Stimulated activated CD4-positive, alpha-beta T cell treated with anti-CD3 and anti-CD28 coated beads, TNF-alpha, amount 100 ng/mL, for 24 hours (primary cell): ENCODE measurements at places on chromosomes 6 and 20.

DNA sequence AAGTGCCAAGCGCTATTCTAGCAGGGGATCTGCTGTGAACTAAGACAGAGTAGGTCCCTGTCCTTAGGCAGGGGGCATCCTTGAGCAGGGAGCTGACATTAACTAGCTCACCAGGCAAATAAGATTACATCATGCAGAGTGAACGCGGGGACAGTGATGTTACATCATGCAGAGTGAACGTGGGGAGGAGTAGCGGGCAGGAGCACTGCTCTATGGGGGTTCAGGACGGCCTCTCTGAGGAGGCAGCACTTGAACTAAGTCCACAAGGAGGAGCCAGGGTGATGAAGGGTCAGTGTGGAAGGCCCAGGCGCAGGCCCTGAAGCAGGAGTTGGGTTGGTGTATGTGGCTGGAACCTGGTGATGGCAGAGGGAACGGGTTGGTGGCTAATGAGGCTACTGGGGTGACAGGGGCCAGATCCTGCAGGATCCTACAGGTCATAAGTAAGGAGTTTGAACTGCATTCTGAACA lies 38.7 kb downstream of the KAT14 start:
- DNase-seq: no peak

DNA sequence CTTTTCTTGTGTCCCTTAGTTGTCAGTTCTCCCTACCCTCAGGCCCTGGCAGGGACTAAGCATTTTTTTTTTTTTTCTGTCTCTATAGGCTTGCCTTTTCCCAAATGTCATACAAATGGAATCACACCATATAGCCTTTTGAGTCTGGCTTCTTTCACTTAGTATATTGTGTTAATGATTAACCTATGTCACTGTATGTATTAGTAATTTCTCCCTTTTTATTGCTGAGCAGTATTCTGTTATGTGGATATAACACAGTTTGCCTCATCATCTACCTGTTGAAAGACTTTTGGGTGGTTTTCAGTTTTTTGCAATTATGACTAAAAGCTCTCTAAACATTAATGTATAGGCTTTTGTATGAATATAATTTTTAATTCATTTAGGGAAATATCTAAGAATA lies 16.0 kb upstream of the FBXO30 start:
- DNase-seq: no peak

GRCh38 chr20:59131551-59132285 lies 31.9 kb upstream of the ZNF831 start:
- DNase-seq: no peak

GRCh38 chr6:11320914-11321597 lies 88.6 kb upstream of the NEDD9 start:
- no peak for DNase-seq
